ENCODE measurements at places on chromosomes 5 and 9. TPM values are rescaled to one million over a fixed set of nuclear protein-coding genes. Genes with fewer than 3 reads are reported as not detected.

The NIPBL gene
- total RNA-seq = 56.0 TPM

The CCDC112 gene
- 13.0 TPM for total RNA-seq

DNA sequence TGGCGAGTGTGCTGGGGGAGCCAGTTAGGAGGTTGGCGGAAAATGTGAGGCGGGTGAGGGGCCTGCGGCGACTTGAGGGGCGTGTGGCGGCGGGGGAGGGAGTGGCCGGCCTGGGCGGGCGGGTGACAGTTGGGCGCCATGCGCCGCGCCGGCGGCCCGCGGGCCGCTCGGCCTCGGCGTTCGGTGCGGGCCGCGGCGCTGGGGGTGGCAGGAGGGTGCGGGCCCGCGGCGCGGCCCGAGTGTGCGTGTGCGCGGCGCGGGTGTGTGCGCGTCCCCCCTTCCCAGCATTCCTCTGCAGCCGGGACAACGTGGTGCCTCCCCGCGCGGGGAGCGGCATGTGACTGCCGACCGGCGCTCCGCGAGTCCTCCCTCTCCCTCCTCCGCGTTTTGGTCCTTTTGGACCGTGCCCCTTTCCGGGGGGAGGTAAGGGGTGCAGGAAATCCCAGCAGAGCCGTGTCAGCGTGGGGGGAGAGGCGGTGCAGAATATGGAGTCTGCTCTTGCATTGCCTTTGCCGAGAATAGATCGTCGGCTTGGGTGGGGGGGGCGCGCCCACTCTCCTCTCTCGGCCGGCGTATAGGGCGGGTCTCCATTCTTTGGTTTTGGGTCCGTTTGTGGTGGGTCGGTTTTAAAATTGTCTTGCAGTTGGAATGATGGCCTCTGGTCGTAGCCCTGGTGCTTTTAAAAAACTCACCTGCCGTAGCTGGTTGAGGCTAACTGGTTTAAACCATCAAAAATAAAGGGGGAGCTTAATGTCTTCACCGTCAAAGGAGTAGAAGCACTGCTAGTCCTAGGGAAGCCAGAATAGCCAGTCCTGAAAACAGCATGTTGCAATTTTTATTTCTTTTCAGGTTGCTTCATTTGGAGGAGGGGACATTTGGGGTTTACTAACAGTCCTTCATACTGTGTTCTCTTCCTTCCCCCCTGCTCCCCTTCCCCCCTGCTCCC is 2.0 kb downstream of the LARP1 start:
- H3K4me3 ChIP-seq = peak overlapping the region; percentile 94
- DNase-seq = no peak
- no peaks in the 10 kb centered on the region for H3K36me3 ChIP-seq
- peaks cover 11% of the 10 kb centered on the region for H3K4me1 ChIP-seq
- H3K27me3 ChIP-seq = no peaks in the 10 kb centered on the region

GRCh38 chr9:14797435-14797834 is 74.9 kb upstream of the CER1 start:
- no peaks in the 10 kb centered on the region for H3K36me3 ChIP-seq
- no peak for DNase-seq
- H3K27me3 ChIP-seq = no peaks in the 10 kb centered on the region
- no peak overlapping the region for H3K27ac ChIP-seq
- peaks cover 3% of the 10 kb centered on the region for H3K4me1 ChIP-seq

DNA sequence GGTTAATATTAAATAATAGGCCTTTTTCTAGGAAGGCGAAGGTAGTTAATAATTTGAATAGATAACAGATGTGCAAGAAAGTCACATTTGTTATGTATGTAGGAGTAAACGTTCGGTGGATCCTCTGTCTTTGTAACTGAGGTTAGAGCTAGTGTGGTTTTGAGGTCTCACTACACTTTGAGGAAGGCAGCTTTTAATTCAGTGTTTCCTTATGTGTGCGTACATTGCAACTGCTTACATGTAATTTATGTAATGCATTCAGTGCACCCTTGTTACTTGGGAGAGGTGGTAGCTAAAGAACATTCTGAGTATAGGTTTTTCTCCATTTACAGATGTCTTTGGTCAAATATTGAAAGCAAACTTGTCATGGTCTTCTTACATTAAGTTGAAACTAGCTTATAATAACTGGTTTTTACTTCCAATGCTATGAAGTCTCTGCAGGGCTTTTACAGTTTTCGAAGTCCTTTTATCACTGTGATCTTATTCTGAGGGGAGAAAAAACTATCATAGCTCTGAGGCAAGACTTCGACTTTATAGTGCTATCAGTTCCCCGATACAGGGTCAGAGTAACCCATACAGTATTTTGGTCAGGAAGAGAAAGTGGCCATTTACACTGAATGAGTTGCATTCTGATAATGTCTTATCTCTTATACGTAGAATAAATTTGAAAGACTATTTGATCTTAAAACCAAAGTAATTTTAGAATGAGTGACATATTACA is 45.7 kb downstream of the TGFBR1 start:
- no peaks in the 10 kb centered on the region for H3K4me1 ChIP-seq
- H3K27ac ChIP-seq = no peak overlapping the region

- H3K27ac ChIP-seq = no peak overlapping the region
- H3K4me1 ChIP-seq = peaks cover 7% of the 10 kb centered on the region
- H3K27me3 ChIP-seq = no peaks in the 10 kb centered on the region
- H3K36me3 ChIP-seq = peaks cover 3% of the 10 kb centered on the region
- H3K4me3 ChIP-seq = no peak overlapping the region
- DNase-seq = no peak
Measured at GRCh38 chr5:114437936-114438335, 76.1 kb downstream of the KCNN2 start.

GRCh38 chr9:98418578-98419259 is 163.3 kb upstream of the TBC1D2 start:
- DNase-seq = no peak
- no peak overlapping the region for H3K4me3 ChIP-seq
- no peak overlapping the region for H3K27ac ChIP-seq
- no peaks in the 10 kb centered on the region for H3K36me3 ChIP-seq
- no peaks in the 10 kb centered on the region for H3K27me3 ChIP-seq

DNA sequence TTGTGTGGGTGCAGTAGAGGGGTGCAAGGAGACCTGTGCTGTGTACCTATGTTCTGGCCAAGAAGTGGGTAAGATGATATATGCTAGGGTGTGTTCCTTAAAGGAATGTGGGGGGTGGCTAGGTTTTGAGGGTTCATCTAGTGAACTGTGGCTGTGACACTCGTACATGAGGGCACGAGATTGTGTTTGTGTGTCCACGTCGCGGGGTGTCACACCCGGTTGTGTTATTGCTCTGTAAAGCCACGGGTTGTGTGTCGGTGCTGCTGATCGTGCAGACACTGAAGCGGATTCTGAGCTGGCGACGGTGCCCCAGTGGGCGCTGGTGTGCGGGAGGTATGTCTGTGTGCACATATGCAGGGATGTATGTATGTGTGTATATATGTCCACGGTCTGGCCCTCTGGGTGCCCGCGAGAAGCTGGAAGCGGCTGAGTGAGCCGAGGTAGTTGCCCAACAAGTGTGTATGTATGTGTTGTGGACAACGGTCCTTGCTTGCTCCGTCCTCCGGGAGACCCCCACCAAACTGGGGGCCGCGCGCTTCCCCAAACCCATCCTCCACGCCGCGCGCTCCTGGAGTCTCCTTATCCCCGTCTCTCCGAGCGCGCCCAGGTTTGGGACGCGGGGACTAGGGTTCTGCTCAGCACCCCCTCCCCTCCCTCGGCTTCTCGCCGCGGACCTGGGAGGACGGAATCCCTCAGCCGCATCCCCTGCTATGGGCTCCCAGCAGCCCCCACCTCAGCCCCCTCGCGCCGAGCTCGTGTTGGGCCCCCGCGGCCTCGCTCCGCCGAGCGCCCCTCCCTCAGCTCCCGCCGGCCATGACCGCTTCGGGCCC is 639 bp downstream of the PCDH1 start:
- peaks cover 30% of the 10 kb centered on the region for H3K4me1 ChIP-seq
- H3K27ac ChIP-seq = no peak overlapping the region
- peak overlapping the region; percentile 81 for H3K4me3 ChIP-seq
- H3K27me3 ChIP-seq = no peaks in the 10 kb centered on the region
- H3K36me3 ChIP-seq = peaks cover 14% of the 10 kb centered on the region
- DNase-seq = no peak

- H3K27ac ChIP-seq = no peak overlapping the region
- no peak overlapping the region for H3K4me3 ChIP-seq
- H3K36me3 ChIP-seq = no peaks in the 10 kb centered on the region
- no peak for DNase-seq
- H3K27me3 ChIP-seq = no peaks in the 10 kb centered on the region
Measured at GRCh38 chr9:19885608-19886007, 96.8 kb upstream of the SLC24A2 start.

DNA sequence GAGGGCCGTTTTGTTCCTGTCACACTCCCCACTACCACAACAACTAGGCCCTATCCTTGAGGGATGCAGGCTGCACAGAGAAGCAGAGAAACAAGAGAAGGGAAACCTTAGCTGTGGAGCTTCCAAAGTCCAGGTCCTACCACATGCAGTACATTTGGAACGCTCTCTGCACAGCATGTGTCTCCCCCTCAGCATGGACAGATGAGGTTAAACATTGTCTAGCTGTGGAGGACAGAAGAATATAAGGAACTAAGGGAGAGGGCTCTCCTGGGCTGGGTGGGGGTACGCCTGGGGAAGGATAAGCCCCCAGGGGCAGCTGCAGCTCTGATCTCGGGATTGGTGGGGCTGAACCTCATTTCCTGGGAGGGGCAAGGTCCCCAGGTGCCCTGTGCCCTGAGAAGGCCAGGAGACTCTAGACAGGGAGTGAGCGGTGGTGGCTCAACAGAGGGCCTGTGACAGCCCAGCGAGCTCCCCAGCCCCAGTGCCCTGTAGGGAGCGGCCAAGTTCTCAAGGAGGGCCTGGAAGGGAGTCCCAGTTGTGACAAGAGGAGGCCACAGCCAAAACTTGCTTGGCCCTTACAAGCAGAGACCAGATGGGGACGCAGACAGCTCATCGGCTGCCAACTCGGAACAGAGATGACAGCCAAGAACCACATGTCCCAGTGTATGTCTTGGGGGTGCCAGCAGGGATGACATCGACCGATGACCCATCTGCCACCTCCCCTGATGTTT is 30.1 kb downstream of the TSPAN17 start:
- no peak overlapping the region for H3K27ac ChIP-seq
- no peaks in the 10 kb centered on the region for H3K27me3 ChIP-seq
- H3K4me1 ChIP-seq = peaks cover 2% of the 10 kb centered on the region
- no peak overlapping the region for H3K4me3 ChIP-seq
- no peaks in the 10 kb centered on the region for H3K36me3 ChIP-seq
- no peak for DNase-seq

- no peak overlapping the region for H3K4me3 ChIP-seq
- no peaks in the 10 kb centered on the region for H3K27me3 ChIP-seq
- no peaks in the 10 kb centered on the region for H3K4me1 ChIP-seq
- no peaks in the 10 kb centered on the region for H3K36me3 ChIP-seq
- no peak for DNase-seq
Measured at GRCh38 chr9:4155221-4156026, 144.4 kb downstream of the GLIS3 start.

DNA sequence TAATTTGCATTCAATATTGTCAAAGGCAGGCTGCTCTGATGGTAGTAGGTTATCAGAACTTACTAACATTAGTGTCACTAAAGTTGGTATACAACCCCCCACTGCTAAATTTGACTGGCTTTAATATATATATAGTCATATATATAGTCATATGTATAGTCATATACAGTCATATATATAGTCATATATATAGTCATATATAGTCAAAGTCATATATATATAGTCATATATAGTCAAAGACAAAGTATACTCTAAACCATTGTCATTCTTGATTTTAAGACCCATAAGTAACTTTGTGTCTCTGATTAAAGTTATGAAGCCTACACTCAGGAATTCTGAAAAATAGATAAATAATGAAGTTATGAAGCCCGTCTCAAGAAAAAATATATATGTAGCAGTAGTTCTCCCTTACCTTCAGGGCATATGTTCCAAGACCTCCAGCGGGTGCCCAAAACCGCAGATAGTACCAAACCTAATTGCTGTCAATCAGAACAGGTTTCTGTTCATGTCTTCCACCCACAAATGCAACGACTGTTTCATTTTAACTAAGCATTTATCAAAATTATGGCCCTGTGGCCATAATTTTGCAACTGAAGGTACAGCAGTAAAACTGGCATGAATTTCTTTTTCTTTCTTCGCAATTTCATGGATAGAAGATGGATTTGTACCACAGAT is 40.1 kb downstream of the TRPM6 start:
- no peak overlapping the region for H3K4me3 ChIP-seq
- DNase-seq = no peak
- H3K27me3 ChIP-seq = no peaks in the 10 kb centered on the region

GRCh38 chr9:137087409-137087925 is 682 bp downstream of the MAN1B1 start:
- no peak for DNase-seq
- no peak overlapping the region for H3K27ac ChIP-seq
- H3K36me3 ChIP-seq = peaks cover 2% of the 10 kb centered on the region
- H3K4me3 ChIP-seq = peak overlapping the region; percentile 82
- H3K4me1 ChIP-seq = no peaks in the 10 kb centered on the region
